A549 treated with GW870086 at 1 μM for 4 hours (cell line): ENCODE measurements at places on chromosomes 11 and 22. TPM values are rescaled to one million over a fixed set of nuclear protein-coding genes. Genes with fewer than 3 reads are reported as not detected.

The KRTAP5-8 gene
- total RNA-seq = not detected in 5 replicates

The MGAT3 gene
- 0.54 to 1.1 TPM (median 0.81 TPM) in 5 replicates for total RNA-seq

The ZNF214 gene
- total RNA-seq = 0.45 to 1.2 TPM (median 0.87 TPM) in 5 replicates

The KCTD14 gene
- total RNA-seq = 1.7 to 2.1 TPM (median 2.0 TPM) in 5 replicates

The PTPN5 gene
- total RNA-seq = 0.17 TPM in 1 of 5 replicates, not detected in the others

The SLCO2B1 gene
- total RNA-seq = 2.9 to 4.5 TPM (median 3.1 TPM) in 5 replicates

The ABCG4 gene
- 0.24 to 0.37 TPM (median 0.30 TPM) in 5 replicates for total RNA-seq

The UCP2 gene
- 81.3 to 93.5 TPM (median 86.1 TPM) in 5 replicates for total RNA-seq
